NCI-H524 treated with DMSO at 0.1 percent for 48 hours (cell line): ENCODE measurements at places on chromosomes 4 and X.

DNA sequence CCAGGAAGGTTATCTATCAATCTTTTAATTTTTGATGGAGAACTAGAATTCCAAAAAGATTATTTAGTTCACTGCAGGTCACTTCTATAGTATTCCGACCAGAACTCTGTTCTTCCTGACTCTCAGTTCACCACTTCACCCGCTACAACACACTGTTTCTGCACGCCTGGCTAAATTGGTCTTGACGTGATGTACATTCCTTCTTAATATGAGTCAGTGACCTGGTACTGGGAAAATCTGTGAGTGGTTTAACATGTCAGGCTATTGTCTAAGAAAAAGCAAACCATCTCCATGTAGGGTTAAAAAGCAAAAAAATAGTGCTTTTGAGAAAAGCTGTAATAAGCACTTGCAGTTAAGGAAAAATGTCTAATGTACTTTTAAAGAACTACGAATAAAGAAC, 120.4 kb downstream of the NDST3 start:
- no peak for DNase-seq

DNA sequence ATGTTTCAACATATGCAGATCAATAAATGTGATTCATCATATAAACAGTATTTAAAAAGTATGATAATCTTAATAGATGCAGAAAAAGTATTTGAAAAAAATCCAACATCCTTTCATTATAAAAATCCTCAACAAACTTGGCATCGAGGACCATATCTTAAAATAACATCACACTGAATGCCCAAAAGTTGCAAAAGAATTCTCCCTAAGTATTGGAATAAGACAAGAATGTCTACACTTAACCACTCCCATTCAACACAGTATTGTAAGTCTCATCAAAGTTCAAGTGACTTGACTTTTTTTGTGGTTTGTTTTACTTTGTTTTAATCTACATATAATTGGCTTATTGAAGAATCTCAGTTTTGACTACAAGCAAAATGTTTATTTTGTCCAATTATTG, 779.0 kb upstream of the SLIT2 start:
- no peak for DNase-seq

DNA sequence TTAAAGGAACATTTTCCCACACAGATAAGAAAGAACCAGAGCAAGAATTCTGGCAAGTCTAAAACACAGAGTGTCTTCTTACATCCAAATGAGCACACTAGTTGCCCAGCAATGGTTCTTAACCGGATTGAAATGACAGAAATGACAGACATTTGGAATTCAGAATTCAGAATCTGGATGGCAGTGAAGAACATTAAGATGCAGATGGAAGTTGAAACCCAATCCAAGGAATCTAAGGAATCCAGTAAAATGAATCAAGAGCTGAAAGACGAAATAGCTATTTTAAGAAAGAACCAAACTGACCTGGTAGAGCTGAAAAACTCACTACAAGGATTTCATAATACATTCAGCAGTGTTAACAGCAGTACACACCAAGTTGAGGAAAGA, 21.5 kb downstream of the ANAPC10 start:
- no peak for DNase-seq

- no peak for DNase-seq
Measured at GRCh38 chr4:106583567-106583966, 215.0 kb upstream of the GIMD1 start.
